Lower lobe of right lung (tissue), 2 donors: ENCODE measurements at places on chromosomes 11 and 22. TPM values are rescaled to one million over a fixed set of nuclear protein-coding genes. Genes with fewer than 3 reads are reported as not detected.

The GDPD4 gene
- not detected for total RNA-seq

The OR4D5 gene
- not detected for total RNA-seq

The OR10S1 gene
- total RNA-seq: not detected

The OR52K1 gene
- 0.27 TPM for total RNA-seq

The PHOX2A gene
- total RNA-seq: not detected

The OR6A2 gene
- 0.18 TPM for total RNA-seq

The DCUN1D5 gene
- total RNA-seq: 18.1 TPM
